ENCODE measurements at places on chromosomes 3 and 15.

- no peak for DNase-seq
Measured at GRCh38 chr3:137787529-137787928, 23.4 kb downstream of the SOX14 start.

DNA sequence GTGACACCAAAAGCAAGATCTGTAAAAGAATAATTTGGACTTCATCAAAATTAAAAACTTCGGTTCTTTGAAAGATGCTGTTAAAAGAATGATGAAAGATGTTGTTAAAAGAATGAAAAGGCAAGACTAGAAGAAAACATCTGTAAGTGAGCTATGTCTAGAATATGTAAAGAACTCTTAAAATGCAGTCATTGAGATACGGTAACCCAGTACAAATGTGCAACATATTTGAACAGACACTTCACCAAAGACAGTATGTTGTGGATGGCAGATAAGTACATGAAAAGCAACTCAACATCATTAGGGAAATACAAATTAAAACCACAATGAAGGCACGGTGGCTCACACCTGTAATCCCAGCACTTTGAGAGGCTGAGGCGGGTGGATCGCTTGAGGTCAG, 139.5 kb downstream of the LRIG1 start:
- DNase-seq, result no peak

GRCh38 chr3:85670634-85671205, 711.9 kb downstream of the CADM2 start:
- DNase-seq, result no peak

DNA sequence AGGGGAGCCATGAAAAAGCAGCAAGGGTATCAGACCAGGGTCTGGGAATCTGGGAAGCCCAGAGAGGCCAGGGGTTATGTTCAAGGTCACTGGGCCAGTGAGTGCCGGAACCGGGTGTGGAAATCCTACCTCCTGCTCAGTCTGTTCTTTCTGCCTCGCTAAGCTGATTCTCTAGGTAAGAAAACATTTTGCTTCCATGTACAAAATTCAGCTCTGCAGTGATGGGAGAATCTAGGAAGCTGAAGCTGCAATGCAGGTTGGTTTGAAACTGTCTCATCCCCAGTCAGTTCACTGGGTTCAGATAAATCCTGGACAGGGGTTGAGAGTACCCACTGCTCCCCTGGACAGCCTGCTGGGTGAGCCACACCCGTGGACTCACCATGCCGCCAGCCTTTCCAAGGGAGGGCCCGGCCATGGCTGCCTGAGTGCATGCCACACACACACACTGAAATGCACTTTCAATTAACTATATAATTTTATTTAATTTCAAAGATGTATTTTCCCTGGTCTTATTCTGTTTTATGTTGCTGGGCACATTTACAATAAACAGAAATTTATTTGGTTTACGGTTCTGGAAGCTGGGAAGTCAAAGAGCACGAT, 108.4 kb downstream of the CORO2B start:
- DNase-seq, result no peak

- no peak for DNase-seq
Measured at GRCh38 chr3:79038057-79038456, 729.7 kb downstream of the ROBO1 start.

GRCh38 chr3:187368251-187369088, at the start of gene RTP4:
Gene RTP4, plus strand, starts transcription at chr3:187368385. Its CDS starts 57 bp downstream, at chr3:187368442.
- DNase-seq, result peak; percentile 30

- DNase-seq, result no peak
Measured at GRCh38 chr3:152617609-152618008, 217.3 kb upstream of the P2RY1 start.

GRCh38 chr3:159825216-159825854, 163.3 kb upstream of the IL12A start:
- no peak for DNase-seq

DNA sequence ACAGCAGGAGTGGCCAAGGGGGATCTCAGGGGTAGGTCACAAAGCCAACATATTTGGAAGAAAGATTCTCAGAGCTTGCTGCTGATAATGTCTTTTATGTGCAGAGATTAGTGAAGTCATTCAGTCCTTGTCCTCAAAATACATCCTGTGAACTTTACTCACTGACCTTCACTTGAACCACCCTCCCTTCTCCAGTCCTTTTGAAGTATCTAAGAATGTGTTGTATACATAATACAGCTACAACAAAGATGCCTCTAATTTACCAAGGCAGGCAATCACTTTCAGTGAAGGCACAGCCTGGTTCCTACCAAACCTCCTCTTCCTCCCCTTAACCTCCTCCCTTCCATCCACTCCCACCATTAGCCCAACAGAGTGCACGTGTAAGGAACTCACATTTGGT, 38.3 kb downstream of the ETV5 start:
- no peak for DNase-seq

DNA sequence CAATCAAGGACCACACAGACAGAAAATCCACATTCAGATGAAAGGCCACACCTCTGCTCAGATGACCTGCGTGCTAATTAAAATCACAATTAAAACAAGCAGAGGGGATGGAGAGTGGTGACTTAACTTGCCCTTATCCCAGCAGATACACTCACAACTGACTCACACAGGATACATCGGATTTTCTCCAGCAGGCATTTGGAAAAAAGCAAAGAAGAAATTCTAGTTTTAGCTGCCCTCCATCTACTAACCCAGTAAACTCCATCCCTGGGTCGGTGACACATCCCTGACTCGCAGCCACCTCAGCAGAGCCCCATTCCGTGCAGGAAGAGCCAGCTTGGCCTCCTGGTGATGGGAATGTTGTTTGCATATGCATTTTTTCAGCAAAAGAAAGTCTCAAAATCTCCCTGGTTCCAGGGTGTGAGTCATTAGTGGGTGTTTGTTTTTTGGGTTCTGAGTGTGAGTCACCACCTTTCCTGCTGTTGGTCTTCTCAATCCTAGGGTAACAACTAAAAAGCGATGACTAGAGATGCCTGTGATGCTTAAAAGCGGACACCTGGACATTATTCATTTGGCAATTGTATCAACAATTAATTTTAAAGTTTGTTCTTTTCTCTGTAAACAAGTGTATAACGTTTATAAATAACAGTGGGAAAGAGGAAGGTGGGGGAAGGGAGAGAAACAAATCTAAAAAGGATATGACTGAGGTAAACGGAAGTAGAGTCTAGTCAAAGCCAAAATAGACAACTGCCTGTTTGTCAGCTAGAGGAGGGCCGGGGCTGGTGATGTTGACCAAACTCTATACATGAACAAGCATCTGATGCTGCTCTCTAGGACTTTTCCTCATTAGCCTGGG, 49.8 kb upstream of the SLC4A7 start:
- peak; percentile 47 for DNase-seq

- peak; percentile 32 for DNase-seq
Measured at GRCh38 chr15:90286678-90287077, 21.2 kb downstream of the NGRN start.

DNA sequence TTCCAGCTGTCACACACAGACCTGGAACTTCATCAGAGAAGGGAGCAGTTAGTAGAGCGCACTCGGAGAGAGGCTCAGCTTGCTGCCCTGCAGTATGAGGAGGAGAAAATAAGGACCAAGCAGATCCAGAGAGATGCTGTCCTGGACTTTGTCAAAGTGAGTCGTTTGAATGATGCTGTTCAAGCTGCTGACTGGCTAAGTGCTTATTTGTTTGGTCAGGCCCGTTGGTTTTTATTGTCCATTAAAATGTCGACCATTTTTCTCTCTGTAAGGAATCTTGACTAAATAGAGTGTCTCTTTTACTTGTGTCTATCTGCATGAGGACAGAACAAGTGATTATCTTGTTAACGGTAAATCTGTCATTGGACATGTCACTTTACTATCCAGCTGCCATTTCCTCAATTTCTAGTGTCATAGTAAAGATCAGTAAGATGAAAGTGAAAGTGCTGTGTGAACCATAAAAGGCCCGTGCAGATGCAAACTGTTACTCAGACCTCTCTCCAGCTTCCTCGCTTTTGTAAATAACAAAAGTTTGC, 56.9 kb downstream of the LRCH3 start:
- DNase-seq, result no peak

DNA sequence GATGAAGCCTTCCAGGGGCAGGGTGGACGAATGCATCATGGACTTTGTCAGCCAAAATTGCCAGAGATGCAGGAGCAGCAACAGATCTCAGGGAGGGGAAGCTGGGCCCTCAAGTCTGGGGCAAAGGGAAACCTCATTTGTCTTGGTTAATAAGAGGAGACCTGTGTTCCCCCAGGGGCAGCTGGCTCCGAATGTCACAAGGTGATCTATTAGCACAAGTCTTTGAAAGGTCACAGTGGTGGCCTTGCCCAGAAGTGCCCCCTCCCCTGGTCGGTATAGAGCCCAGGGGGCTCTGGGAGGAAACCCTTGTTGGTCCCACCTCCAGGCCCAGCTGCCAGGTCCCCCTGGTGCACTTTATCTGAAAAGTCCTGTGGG, 46.2 kb downstream of the ABTB1 start:
- no peak for DNase-seq

DNA sequence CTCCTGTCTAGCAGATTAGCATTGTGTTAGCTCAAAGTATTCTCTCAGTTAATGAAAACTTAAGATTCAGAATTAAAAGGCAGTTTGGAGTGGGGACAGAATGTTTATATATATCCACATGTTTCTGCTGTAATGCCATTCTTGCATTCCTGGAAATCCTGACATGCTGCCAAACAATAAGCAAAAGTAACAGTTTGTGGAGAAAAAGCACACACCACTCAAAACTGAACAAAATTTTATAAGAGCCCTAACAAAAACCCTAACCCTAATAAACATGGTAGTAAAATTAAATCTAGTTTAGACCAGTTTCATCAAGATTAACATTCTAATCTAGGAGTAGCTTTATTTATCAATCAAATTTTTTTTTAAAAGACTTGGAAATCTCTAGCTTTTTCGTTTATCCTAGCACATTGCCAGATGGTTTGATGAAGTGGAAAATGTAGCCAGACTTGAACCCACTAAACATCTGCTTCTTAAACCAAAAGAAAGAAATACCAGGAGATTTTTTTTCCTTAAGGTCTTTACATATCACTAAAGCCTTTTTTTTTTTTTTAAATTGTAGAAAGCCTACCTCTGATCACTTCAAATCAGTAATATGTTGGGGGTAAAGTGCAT, 3.7 kb downstream of the TCAIM start:
- no peak for DNase-seq

DNA sequence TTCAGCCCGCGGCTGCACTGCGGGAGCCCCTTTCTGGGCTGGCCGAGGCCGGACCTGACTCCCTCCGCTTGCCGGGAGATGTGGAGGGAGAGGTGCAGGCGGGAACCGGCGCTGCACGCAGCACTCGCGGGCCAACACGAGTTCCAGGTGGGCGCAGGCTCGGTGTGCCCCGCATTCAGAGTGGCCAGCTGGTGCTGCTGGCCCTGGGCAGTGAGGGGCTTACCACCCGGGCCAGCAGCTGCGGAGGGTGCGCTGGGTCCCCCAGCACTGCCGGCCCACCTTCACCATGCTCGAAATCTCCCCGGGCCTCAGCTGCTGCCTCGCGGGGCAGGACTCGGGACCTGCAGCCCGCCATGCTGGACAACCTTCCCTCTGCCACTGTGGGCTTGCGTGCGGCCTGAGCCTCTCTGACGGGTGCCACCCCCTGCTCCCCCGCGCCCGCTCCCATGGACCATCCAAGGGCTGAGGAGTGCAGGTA, 733.5 kb upstream of the CCDC54 start:
- DNase-seq, result no peak

- no peak for DNase-seq
Measured at GRCh38 chr3:44584646-44585501, at the start of gene ZNF660. Gene ZNF660, plus strand, starts transcription at chr3:44584964. Its CDS starts 9,230 bp downstream, at chr3:44594194.

GRCh38 chr3:136351351-136351750, 101.2 kb downstream of the PCCB start:
- no peak for DNase-seq

GRCh38 chr3:28934126-28934813, 346.6 kb upstream of the RBMS3 start:
- DNase-seq, result no peak

DNA sequence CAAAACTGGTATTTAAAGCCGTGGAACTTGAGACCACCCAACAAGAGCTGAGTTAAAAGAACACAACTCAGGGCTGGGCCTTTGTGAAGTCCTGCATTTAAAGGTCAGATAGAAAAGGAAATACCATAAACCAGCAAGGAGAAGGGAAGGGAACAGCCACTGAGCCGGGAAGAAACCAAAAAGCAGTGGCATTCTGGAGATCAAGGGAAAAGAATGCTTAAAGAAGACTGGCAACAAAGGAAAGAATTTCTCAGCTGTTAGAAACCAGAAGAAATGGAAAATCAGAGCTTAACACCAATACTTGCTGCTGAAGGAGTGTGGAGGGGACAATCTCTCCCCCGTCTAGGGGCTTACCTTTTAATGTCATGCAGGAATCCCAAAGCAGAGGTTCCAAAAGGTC, 247.4 kb upstream of the CHRNA7 start:
- DNase-seq, result no peak

All from activated naive CD4-positive, alpha-beta T cell treated with Interleukin-2 at 50 U/mL for 16 hours (primary cell).